MCF 10A (cell line): ENCODE measurements at places on chromosomes 3 and 15. TPM values are rescaled to one million over a fixed set of nuclear protein-coding genes. Genes with fewer than 3 reads are reported as not detected.

The SEMA3F gene
- 34.6 and 51.5 TPM in 2 replicates for total RNA-seq

The RGMA gene
- 0.37 and 0.51 TPM in 2 replicates for total RNA-seq

The CFAP91 gene
- total RNA-seq = not detected in 2 replicates

The CLDN18 gene
- not detected in 2 replicates for total RNA-seq

The CLDN16 gene
- 0.23 TPM in 1 of 2 replicates, not detected in the other for total RNA-seq

The ISLR gene
- total RNA-seq = not detected in 2 replicates

The PRR20G gene
- not detected in 2 replicates for total RNA-seq

DNA sequence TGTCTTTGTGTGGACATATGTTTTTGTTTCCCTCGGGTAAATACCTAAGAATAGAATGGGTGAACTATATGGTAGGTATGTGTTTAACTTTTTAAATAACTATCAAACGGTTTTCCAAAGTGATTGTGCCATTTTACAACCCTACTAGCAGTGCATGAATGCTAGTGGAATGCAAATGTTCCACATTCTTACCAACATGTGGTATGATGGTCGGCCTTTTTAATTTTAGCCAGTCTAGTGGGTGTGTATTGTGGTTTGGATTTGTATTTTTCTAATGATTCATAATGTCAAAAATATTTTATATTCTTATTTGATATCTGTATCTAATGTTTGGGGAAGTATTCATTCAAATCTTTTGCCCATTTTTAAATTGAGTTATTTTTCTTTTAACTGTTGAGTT lies 68.2 kb upstream of the SMAD3 start:
- peak; percentile 56 for DNase-seq

DNA sequence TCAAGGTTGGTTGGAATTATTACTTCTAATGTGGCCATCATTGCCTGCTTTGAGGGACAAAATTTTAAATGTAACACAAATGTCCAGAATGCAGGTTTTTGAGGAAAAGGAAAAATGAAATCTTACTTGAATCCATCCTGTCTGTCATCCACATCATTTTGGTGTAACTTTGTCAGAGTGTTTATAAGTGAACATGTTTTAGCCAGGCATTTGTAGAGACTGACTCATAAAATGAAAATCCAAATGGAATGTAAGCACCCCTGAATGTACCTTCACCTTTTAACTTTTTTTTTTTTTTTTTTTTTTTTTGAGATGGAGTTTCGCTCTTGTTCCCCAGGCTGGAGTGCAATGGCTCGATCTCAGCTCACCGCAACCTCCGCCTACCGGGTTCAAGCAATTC lies 141.8 kb upstream of the BNIP2 start:
- peak; percentile 15 for DNase-seq

GRCh38 chr3:132555306-132556035 lies 41.6 kb upstream of the ACKR4 start:
- no peak for DNase-seq

DNA sequence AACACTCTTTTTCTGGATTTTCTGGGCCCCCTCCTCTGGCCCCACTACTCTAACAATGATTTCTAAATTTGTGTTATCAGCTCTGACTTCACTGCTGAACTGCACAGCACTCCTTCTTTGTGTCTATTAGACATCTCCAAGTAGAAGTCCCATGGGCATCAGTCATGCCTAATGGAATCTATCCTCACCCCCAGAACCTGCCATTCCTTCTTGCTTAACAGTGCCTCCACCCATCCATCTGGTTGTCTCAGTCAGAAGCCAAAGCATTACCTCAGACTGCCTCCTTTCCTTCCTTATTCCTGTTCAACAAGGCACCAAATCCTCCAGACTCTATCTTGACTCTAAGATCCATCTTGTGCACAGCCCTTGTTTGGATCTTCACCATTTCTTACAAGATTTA lies 36.2 kb downstream of the SSR3 start:
- DNase-seq = no peak

DNA sequence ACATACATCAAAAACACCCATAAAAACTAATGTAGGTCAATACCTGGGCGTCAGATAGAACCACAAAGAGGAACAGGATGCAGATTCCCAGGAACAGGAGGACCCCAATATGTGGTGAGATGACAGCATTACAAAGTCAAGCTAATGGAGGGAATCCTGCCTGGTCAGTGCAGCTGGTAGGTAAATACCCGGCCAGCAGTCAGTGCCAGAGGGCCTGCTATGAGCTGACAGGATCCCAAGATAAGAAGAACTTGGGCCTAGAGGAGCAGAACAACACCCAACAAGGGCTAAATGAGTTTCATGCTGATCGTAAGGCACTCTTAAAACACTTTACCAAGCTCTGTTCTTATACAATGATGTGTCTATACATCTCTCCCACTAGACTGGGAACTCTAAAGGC lies 61.2 kb upstream of the KCNMB2 start:
- DNase-seq = no peak

DNA sequence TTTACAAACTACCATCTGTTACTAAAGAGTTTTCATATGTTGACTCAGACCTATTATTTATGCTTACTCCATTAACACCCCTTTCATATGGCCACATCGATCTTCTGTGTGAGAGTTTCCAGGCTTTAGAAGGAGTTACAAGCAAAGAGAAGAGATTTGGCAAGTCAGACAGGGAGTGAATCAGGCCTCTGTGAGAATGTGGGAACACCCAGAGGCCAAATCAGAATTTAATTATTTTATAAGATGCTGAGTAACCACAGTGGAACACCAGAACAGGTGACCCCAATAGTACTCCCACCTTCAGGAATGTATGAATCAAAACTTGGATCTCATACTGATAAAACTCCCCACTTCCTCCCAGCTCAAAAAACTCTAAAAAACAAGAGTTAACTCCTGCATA lies 42.0 kb downstream of the IFT57 start:
- peak; percentile 26 for DNase-seq

GRCh38 chr3:81295906-81296577 lies 465.4 kb downstream of the GBE1 start:
- DNase-seq = no peak

- no peak for DNase-seq
These were observed 20.3 kb downstream of the KLHDC8B start for GRCh38 chr3:49191741-49192140.

- no peak for DNase-seq
These were observed 134.1 kb downstream of the ISL2 start for GRCh38 chr15:76470691-76471090.

- no peak for DNase-seq
These were observed 401.2 kb upstream of the NR2F2 start for GRCh38 chr15:95929232-95929846.

DNA sequence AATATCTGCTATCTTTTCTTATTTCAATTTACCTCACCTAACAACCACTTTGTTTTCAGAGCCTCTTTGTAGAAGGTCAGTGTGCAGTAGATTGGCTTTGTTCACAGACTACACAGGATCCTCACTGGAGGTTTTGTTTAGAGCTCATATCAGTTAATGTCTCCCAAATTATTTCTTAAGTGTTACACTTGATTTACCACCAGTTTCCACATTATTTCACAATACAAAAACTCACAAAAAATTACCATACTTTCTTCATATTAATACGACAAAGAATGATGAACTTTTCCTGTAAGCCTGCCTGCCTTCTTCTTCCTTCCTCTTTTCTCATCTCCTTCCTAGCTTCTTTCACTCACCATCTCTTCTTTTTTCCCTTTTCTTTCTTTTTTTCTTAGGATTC lies 133.3 kb downstream of the ALCAM start:
- DNase-seq = no peak

DNA sequence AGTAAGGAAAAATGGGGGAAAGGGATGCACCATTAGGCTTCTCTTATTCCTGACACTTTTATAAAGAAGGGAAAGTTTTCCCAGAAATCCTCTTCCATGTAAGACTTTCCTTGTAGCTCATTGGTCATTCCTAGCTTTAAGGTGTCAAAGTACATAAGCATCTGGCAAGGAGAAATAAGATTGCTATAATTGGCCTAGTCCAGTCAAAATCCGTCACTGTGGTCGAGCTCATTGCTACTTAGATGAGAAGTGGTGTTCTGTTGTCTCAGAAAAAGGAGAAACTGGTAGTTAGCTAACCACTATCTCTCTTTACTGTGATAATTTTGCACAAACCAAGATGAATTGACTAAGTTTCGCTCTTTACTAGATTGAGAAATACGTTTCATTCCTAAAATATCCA lies 370.1 kb downstream of the CNTN4 start:
- DNase-seq = no peak

DNA sequence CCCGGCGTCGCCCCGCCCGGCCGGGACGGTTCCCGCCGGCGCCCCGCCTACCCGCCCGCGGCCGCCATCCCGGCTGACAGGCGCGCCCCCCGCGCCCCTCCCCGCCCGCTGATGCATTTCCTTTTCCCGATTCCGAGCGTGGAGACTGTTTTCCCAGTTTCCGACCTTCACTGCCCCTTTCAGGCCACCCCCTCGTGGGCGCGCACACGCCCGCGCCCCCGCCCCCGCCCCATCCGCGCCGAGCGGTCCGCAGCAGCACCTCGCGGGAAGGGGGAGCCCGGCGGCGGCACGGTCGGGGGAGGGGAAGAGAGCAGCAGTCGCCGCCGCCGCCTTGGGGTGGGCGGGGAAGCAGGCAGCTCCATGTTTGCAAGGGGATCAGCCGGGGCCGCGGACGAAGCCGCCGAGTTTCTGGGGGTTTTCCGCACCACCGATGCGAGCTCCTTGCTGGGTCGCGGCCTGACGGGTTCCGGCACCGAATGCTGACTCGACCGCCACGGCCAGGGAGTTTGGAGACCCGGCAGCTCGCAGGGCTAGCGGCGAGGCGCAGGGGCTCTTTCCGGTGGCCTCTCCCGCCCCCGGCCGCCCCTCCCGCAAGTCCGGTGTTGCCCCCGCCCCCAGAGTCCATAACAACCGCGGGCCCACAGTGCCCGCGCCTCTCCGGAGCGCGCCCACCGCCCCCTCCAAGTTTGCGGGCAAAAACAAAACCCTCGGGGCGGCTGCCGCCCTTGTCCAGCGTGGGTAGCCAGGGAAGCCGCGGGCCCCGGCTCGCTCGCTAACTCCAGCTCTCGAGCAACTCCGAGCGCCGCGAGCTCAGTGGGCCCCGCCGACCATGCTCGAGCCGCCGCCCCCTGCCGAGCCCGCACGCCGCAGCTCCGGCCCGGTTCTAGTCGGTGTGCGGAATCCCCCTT lies 3.2 kb upstream of the SIN3A start:
- DNase-seq = no peak

GRCh38 chr3:183357564-183358079 lies 70.8 kb downstream of the MCF2L2 start:
- no peak for DNase-seq

- no peak for DNase-seq
These were observed 155.8 kb upstream of the LRIG1 start for GRCh38 chr3:66656609-66657008.

DNA sequence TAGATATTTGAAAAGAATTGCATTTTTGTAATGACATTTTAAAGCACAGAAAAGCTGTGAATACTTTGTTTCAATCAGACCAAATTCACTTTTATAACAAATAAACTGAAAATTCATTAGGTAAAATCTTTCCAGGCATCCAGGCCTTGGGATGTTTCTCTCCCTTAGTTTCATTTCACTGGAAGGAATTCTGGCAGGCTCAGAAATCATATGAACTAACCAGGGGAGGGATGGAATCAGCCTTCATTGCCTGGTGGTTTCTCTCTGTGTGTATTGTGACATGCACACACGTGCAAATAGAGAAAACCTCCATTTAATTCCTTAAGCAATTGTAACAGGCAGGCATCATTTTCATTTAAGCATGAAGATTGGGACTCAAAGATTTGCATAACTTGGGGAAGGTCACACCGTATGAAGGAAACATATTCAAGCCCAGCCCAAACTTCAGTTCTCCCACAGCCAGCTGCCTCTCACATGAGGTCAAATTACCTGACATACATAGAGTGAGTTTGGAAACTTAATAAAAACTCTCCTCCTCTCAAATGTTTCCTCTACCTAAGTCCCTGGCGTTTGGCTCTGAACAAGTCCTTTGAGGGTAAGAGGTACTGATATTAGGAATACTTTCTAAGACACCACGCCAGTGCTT lies 376.1 kb upstream of the MCTP2 start:
- no peak for DNase-seq

DNA sequence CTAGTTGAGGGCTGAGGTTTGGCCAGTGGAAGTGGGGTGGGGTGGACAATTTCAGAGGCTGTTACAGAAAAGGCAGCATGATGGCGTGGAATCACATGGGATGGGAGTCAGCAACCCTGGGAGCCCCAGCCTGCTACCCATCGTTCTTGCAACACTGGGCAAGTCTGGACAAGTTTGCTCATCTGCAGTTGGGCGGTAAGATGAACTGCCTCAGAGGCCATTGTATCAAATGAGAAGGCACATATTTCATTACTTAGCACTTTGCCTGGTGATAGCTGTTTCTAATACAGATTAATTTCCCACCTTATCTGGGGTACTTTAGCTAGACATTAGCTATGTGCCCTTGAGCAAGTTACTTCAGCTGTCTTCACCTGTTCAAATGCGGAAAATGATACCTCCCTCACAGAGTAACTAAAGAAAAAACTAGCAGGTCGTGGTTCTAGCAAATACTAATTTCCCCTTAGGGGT lies 248.9 kb downstream of the THSD4 start:
- DNase-seq = peak; percentile 86
